CD8-positive, alpha-beta memory T cell (primary cell): ENCODE measurements at places on chromosomes 2 and 18.
A peak's percentile ranks its signal among the peaks of the same experiment; 100 is the strongest.

DNA sequence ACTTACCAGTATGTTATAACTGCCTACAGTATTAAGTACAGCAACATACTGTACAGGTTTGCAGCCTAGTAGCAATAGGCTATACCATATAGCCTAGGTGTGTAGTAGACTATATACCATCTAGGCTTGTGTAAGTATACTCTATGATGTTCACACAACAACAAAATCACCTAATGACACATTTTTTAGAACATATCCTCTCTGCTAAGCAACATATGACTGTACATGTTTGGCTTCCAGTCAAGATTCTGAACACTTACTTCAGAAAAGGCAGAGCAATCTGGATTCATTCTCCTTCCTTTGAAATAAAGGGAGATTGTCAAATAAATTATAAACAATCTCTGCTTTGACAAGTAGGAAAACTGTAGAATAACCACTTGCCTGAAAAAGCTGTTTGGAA is 81.8 kb downstream of the EXOC6B start:
- no peak for DNase-seq

DNA sequence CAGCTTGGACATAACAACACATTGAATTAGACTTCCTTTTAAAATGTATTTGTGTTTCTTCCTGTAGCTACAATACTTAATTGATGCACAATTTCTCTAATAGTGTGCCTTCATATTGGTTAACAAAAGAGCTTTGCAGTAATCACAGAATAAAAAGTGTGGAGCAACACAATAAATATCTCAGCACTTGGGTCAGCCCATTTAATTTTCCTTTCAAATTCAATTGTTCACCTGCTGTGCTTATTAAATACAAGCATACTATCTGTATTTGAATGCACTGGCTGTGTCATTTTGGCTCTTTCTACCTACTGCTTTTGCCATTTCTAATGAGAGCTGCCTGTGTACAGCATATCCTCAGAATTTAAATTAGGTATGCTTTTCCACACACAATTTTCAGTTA is 1641.3 kb upstream of the SLC39A10 start:
- DNase-seq = no peak

DNA sequence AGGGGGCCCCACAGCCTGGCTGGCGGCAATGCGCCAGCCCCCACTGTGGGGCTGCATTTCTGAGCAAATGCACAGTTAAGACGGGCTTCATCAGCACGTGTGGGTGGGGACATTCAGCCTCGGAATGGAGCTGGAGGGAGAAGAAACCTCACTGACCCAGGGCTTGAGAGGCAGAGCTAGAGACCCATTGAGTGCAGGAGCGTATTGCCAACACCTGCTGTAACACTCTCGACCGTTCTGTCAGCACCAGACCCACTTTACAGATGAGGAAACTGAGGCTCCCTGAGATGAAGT is 200.9 kb upstream of the RAB6C start:
- no peak for DNase-seq

DNA sequence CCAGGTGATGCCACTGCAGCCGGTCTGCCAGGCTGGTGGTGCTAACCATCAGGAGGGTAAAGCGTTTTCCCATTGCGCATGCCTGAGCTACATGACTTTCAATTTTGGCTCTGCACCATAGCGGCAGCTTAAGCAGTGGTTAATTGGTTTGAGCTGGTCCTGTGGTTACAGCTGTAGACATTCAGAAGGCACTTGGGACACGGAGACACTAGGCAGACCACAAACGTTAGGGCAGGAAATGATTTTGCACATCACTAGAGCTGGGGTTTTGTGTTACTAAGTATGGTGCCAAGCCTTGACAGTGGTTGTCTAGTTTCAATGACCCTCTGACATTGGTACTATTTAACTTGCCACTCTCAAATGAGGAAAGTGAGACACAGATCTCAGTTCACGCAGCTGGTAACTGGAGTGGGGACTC is 28.9 kb upstream of the CNOT11 start:
- DNase-seq = peak; percentile 18

- DNase-seq = no peak
Observed at GRCh38 chr2:81195017-81195773, 890.6 kb upstream of the LRRTM1 start.

DNA sequence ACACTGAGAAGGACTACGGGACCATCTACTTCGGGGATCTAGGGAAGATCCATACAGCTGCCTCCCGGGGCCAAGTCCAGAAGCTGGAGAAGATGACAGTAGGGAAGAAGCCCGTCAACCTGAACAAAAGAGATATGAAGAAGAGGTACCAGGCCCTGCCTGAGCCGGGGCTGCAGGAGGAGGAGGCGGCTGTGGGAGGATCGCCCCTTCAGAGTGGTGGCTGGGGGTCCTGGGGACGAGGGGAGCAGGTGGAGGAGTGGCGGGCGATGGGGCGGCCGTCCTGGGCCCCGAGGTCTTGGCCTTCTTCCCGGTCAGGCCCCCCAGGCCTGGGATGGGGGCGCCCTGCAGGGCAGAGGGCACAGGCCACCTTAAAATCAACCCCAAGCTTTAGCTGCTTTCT is 524 bp downstream of the ANKRD30B start:
- no peak for DNase-seq

- no peak for DNase-seq
Observed at GRCh38 chr18:57004366-57005121, 142.3 kb upstream of the BOD1L2 start.

- DNase-seq = no peak
Observed at GRCh38 chr2:215727507-215728503, 285.5 kb downstream of the MREG start.

DNA sequence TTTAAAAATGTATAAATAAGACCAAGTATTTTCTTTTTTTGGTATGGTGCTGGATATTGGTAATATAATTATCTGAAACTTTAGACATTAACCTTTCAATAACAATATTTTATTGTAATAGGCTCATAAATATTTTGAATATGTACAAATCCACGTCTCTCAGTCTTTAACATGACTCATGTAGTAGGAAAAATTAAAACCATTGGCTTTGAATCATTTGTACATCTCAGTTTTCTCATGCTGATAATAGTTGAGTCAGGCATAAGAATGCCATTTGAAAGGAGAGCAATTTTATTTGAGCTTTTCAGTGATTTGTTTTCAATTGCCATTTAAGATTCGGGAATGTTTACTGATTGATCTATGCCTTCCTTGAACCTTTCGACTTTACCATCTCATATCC is 364.8 kb downstream of the TGIF1 start:
- DNase-seq = no peak

DNA sequence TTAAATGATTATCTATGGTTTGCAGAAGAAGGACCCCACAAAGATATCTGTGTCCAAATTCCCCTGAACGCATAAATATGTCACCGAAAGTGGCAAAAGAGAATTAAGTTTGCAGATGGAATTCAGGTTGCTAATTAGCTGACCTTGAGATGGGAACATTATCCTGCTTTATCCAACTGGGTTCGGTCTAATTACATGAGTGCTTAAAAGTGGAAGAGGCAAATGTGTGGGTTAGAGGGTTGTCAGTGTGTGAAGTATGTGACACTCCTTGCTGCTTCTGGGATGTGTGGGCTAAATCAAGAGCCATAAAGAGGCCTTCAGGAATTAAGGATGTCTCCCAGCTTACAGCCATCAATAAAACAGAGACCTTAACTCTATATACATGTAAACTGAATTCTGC is 53.5 kb downstream of the CDH19 start:
- no peak for DNase-seq

DNA sequence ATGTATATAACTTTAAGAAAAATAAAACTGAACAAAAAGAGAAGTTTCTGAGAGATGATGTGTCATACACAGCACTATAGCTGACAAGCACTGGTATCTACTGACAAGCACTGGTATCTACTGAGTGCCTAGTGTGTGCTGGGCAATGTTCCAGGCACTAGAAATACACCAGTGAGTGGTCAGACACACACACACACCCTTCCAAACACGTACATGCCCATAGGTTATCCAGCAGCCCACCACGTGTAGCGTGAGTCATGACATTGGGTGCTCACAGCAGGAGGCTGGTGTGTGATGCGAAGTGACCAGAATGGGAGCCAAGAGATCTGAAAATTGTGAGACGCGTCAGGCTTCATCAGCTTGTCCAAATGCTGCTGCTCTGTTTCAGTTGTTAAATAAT is 12.2 kb upstream of the GNAL start:
- no peak for DNase-seq

DNA sequence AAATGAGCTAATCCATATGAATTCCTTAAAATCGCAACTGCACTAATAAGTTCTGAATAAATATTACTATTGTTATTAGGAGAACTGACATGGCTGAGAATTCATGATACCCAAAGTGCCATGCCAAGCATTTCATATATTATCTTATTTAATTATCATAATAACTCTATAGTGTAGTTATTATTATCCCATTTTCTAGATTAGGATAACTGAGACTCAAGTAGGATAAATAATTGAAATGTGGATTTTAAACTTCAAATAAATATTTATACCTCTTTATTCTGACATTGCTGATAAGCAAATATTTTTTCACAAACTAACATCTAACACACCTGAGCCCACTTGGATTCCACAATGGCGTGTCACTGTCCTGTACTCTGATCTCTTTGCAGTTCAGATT is 492.7 kb downstream of the IRS1 start:
- no peak for DNase-seq

DNA sequence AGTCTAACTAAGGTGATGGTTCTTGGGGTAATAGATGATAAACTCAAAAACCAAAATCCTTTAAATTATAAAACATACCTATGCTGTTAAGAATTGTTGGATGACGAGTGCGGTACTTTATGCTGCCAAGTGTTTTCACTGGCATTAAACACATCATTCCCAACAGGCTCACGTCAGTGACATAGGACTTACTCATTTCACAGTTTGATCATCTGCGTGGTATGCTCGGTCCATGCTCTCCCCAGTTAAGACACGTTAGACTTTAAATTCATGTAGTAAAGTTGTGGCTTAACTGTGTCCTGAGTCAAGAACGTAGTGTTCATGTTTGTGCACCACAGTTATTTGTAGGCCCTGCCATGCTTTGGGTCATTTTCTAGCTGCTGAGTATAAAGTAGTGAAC is 125.6 kb upstream of the MYT1L start:
- no peak for DNase-seq

DNA sequence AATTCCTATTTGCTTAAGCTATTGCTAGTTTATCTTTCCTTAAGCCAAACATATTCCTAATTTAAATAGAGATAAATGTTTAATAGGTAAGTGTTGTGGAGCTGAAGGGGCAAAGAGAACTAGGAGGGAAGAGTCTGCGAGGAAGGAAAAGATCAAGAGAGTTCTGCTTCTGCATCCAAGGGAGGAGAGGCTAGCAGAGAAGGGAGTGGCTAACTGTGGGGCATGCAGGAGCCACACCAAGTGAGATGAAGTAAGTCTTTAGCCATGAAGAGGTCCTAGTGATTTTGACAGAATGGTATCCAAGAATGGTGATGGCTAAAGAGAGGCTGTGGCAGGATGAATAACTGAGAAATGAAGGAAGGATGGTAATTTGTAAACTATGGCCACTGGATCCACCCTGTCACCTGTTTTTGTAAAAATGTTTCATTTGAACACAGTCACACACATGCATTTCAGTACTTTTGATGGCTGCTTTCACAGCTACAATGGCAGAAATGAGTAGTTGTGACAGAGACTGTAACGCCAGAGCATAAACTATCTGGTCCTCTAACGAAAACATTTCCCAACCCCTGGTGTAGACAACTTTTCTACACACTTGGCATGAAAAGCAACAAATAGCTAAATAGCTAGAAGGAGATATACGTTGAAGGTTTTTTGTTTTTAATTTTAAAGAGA is 15.6 kb downstream of the TPGS2 start:
- no peak for DNase-seq

- DNase-seq = no peak
Observed at GRCh38 chr18:74271635-74272034, 20.1 kb downstream of the CYB5A start.

DNA sequence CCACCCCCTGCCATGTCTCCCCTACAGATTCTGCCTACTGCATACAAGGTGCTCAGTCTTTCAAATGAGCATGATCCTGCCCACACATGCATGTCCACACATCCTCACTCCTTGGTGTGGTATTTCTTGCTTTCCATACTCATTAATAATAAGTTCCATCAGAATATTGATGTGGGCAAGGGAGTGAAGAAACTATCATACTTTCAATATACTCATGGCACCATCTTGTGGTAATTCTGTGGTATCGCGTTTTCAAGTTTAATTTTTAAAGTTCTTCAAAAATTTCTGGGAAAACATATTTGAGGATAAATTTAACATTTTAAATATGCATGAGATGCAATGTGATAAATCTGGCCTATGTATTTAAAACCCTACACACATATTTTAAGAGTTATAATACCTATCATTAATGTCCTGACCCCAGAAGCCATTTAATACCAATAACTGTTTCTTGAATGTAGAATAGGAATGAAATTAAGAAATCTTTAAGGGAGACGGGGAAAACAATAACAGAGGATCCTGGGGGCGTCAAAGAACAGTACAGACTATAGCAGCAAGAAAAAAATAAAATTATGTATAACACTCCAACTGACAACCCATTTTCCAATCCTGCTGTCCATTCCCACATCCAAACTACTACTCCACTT is 110.1 kb downstream of the ZNF385B start:
- DNase-seq = no peak

- no peak for DNase-seq
Observed at GRCh38 chr2:78418021-78418420, 607.5 kb upstream of the REG3G start.

- no peak for DNase-seq
Observed at GRCh38 chr18:68944330-68944729, 146.4 kb downstream of the CCDC102B start.

- no peak for DNase-seq
Observed at GRCh38 chr2:9179572-9180201, 26.9 kb upstream of the ASAP2 start.

DNA sequence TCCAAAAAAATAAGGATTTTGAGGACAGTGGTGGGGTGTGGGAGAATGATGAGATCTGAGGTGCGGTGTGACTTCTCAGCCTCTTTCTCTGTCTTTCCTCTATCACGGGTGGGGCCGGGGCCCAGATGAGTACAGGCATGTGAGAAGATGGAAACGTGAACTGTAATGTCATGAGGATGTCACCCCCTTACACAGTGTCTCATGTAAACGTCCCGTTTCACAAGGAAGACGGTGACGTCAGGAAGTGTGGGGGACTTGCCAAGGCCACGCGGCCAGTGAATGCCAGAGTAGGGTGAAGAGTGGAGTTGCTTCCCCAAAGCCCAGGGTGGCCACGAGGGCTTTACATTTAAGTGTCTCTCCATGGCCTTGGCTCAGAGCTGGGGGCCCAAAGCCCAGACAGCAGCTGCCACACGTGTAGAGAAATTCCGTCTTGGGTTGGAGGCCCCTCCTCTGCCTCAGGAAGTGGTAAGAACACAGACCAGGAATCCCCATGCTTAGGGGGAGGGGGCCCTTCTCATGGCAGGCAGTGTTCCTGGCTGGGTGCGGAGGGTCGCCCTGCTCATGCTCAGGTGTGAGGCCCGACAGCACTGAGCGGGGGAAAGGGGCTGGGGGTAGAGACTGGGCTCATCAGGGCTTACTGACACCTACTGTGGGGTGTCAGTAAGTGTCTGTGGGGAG is 80.9 kb upstream of the SMAD7 start:
- DNase-seq = no peak

- DNase-seq = no peak
Observed at GRCh38 chr2:42906557-42907411, 114.4 kb upstream of the HAAO start.

- no peak for DNase-seq
Observed at GRCh38 chr2:153495725-153496124, 17.2 kb upstream of the RPRM start.
